ENCODE measurements at places on chromosomes 4 and X.

DNA sequence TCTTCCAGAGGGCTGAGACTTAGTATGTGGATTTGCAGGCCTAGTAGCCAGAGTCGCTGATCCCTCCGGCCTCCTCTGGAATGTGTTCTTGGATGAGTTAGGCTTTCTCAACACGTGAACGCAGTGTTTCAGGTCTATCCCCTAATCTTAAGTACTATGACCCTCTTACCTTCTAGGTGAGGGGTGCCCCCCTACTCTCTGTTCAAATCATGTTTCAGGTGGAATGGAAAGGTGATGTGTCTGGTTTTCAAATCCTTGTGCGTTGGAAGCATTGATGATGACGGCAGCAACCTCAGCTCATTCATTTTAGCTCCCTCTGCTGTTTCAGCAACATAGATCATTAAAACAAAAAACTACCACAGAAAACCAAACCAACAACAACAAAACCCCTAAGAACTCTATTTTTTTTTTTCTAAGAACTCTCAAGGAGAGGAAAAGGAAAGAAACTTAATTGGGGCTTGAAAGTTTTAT, 56.4 kb downstream of the RWDD4 start:
- no peak for DNase-seq

GRCh38 chrX:118545510-118545909, 49.9 kb downstream of the DOCK11 start:
- DNase-seq = no peak

- DNase-seq = no peak
Measured at GRCh38 chr4:124060261-124060918, 652.1 kb downstream of the ANKRD50 start.

GRCh38 chr4:168849997-168850396, 160.1 kb downstream of the CBR4 start:
- DNase-seq = no peak

- no peak for DNase-seq
Measured at GRCh38 chr4:118759481-118759880, 74.3 kb downstream of the METTL14 start.

- no peak for DNase-seq
Measured at GRCh38 chrX:71227370-71228062, 4.5 kb downstream of the GJB1 start.

GRCh38 chr4:175671491-175671934, 140.6 kb downstream of the GPM6A start:
- no peak for DNase-seq

GRCh38 chr4:90445380-90445779, 318.2 kb downstream of the CCSER1 start:
- DNase-seq = no peak

- no peak for DNase-seq
Measured at GRCh38 chr4:153757407-153757806, 2.4 kb downstream of the RNF175 start.

GRCh38 chr4:89556601-89557305, 249.2 kb upstream of the GPRIN3 start:
- no peak for DNase-seq

Measured in stimulated activated CD8-positive, alpha-beta memory T cell treated with anti-CD3 and anti-CD28 coated beads, Interleukin-7, amount 100 ng/mL, for 1 hour (primary cell).